Gastrocnemius medialis (tissue), 4 donors: ENCODE measurements at places on chromosomes 6 and 20. TPM values are rescaled to one million over a fixed set of nuclear protein-coding genes. Genes with fewer than 3 reads are reported as not detected.

The LAMA4 gene
- total RNA-seq: 4.4 TPM

DNA sequence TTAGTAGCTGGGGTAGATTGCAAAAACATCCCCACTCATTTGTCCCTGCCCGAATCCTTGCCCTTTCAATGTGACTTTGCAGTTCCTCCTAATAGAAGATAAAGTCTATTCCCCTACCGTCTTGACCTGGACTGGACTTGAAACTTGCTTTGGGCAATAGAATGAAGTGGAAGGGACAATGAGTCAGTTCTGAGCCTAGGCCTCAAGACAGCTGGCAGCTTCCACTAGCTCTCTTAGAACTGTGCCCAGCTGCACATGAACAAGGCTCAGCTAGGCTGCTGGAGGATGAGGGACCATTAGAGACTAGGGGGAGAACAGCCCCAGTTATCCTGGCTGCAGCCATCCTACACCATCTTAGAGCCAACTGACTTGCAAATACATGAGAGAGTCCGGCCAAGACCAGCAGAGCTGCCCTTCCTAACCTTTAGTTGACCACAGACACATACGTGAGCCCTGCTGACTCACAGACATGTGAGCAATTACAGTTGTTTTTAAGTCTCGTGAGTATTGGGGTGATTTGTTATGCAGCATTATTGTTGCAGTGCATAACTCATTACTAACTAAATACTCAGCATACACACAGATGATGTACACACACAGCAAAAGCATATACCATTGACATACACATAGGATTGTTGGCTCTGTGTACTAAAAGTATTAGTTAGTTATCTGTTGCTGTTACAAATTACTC is 105.5 kb downstream of the DHX35 start:
- DNase-seq: no peak

DNA sequence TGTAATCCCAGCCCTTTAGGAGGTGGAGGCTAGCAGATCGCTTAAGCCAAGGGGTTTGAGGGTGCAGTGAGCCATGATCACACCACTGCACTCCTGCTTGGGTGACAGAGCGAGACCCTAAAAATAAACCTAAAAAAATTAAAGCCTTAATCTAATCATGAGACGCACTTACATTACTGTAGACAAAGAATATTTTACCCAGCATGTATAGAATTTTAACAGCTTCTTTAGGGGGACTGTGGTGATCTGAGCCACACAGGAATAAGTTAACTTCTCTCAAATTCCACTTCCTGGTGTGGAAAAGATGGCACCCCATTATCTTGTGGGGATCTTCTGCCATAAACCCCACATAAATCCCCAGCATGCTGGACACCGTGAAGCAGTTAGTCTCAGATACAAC is 2.3 kb upstream of the OOEP start:
- no peak for DNase-seq

DNA sequence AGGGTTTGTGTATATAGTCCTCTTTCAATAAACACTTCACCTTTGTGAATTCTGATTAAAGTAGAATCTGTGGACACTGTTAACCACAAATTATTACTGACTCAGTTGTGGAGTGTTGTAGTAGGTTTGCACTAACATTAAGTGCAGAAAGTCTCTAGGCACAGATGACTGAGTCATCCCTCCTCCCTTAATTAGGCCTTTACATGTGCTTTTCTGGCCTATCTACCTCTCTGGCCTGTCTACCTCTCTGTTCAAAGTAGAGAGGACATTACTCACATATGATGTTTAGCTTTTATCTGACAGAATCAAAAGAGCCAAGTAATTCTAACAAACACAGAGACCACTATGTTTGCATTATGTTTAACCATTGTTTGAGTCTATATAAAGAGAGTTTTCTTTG is 783.0 kb downstream of the TENT5A start:
- DNase-seq: no peak

DNA sequence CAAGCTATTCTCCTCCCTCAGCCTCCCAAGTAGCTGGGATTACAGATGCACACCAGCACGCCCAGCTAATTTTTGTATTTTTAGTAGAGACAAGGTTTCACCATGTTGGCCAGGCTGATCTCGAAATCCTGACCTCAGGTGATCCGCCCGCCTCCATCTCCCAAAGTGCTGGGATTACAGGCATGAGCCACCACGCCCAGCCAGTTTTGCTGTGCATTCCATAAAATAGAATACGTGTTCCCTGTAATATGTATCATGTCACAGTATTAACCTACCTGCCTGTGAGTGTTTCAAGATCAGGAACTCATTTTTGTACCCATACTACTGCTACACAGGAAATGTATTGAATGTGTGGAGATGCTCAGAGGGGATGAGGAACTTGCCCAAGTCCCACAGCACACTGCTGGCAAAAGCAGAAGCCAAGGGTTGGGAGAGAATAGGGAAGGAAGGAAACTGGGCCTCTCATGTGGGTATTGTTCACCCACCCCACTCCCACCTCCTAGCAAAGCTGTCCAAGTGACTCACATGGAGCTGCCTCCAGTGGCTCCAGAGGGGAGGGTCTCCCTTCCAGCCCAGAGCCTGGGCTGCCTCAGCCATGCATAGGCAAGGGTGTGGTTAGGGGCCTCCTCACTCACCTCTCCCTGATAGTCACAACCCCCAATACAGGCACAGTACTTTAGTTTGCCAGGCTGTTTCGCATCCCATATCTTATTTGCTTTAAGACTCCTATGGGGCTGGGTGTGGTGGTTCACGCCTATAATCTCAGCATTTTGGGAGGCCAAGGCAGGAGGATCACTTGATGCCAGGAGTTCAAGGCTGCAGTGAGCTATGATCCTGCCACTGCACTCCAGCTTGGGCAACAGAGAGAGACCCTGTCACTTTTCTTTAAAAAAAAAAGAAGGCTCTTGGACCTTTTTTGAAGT is 9.4 kb downstream of the HM13 start:
- DNase-seq: no peak
